ENCODE measurements at places on chromosomes 4 and X. TPM values are rescaled to one million over a fixed set of nuclear protein-coding genes. Genes with fewer than 3 reads are reported as not detected.

ABLIM2 gene
- not detected for total RNA-seq

IL1RAPL1 gene
- 6.0 TPM for total RNA-seq

SPANXD gene
- total RNA-seq = not detected

PAGE1 gene
- not detected for total RNA-seq

TEX11 gene
- total RNA-seq = not detected

ZC4H2 gene
- 7.5 TPM for total RNA-seq

FAM47A gene
- not detected for total RNA-seq

DNA sequence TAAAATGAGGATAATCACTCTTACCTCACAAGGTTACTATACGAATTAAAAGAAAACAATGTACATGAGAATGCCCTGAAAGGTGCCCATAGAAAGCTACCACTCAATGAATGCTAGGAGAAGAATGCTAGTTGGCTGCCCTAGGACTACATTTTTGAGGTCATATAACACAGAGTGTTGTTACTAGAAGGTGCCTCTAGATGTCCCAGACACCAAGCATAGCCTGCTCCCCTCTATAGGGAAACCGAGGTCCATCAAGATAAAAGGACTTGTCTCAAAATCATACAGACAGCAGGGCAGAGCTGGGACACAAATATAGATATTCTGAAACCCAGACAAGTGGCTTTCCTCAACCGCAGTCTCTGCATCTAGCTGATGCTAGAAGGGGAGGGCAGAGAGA lies 147.0 kb upstream of the ARHGEF9 start:
- DNase-seq = no peak

DNA sequence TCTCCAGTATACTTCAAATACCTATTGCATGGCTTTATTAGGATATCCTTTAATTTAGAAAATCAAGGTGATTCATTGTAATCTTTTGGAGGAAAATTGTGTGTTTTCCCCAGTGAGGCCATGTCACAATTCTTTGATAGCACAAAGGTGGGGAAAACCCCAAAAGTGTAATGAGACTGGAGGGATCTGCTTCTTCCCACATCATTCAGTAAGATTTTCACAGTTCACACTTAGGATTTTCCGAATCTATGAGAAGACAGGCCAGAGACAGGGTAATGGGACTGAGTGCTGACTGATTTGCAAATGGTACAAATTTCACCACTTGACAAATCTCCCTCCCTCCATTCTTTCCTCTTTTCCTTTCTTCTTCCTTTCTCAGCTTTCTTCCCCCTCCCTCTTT lies 181.1 kb downstream of the MGST2 start:
- DNase-seq = no peak

- no peak for DNase-seq
Observed at GRCh38 chr4:163269869-163270268, 62.5 kb downstream of the NPY1R start.

DNA sequence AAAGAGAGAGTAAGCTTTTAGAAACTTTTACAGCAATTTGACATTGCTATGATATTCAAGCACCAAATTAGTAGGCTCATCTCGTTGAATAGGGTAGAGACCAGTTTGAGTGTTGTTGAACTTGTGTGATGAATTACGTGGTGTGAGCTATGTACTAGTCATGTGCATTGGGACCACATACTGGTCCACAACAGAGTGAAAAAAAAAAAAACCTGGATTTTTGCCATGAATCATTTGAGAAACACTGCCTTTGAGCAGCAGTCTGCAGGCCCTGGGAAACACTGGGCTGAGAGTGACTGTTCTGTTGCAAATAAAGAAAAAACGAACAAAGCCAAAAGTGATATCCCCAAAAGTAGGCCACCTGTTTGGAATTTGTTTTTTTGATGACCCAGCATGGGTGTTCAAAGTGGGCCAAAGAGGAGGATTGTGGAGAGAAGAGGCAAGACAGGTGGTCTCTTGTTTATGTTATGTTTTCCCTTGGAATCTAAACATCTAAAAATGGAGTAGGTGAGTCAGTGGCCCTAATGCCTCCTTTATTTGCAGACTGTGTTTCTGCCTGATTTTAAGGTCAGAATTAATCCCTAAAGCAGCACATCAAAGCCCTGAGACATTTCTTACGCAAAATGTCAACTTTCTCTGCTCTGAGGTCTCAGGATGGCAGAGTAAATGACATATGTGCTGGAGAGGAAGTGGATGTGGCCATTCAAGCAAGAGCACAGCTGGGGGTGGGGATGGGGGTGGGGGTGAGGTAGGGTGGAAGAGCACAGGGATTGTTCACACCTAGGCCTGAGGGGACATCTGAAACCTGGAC lies 33.5 kb downstream of the TAF7L start:
- DNase-seq = peak; percentile 30

- no peak for DNase-seq
Observed at GRCh38 chr4:656436-657337, 17.4 kb downstream of the ATP5ME start.

DNA sequence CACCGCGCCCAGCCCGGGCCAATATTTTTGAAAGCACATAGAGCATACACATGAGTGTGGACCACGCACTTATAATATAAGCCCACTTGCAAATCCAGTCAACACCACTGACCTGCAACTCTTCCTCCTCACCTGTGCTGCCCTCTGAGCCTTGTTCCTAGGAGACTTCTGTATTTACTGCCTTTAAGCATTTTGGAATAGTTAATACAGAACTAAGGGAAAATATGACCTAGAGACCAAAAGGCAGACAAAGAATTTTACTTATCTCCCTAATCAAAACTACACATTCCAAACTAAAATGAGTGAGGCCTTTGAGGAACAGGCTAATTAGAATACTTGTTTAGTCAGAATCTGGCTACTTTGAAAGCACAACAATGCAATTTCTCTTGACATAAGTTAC lies 89.1 kb downstream of the RELL1 start:
- DNase-seq = no peak

GRCh38 chrX:72238721-72239475 lies at the start of gene ERCC6L:
ERCC6L (minus strand) TSS chrX:72239027; CDS start chrX:72238911, 116 bp downstream.
- peak; percentile 80 for DNase-seq

GRCh38 chr4:140617499-140618248 lies 48.9 kb upstream of the UCP1 start:
- DNase-seq = peak; percentile 8

DNA sequence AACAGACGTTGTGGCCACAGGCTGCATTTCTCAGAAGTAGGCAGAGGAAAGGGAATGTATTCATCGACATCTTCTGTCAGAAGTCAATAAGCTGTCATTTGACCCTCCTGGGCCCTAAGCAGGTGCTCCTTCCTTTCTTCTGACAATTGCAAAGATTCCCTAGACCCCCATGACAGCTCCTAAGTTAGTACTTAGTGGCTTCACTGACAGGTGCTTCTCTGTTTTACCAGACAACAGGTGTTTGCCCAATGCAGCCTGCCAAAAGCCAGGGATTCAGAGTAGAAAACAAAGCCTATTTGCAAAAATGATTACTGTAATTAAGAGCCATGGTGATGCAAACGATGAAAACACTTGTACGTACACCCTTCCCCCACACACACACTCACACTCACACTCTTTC lies 7.5 kb upstream of the FGF5 start:
- DNase-seq = no peak

DNA sequence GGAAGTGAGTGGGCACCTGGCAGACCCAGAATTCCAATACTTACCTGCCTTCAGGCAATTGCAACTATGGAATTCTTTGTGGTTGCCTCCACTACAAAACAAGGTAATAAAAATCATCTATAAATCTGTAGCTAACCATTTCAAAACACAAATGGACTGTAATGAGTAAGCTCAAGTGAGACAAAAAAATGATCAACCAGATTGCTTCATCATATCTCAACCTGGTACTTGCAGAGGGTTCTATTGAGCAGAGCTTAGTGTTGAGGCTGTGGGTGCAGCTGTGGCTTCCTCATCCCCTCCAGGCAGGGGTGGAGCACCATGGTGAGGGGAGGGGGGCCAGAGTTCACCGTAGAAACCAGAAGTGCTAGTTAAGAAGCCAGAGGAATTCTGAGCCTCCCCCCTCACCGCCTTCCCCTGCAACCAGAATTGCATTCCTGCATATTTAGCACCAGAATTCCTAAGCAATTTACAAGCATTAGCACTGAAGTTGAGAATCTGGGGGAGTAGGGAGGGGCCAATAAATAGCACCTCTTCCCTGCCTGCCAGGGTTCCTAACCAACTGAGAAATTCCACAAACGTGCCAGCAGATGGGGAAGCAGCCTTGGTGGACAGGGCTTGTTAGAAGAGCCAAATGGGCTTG lies 11.5 kb downstream of the CTAG1A start:
- DNase-seq = peak; percentile 47

- DNase-seq = peak; percentile 81
Observed at GRCh38 chr4:14196131-14196530, 568.6 kb upstream of the BOD1L1 start.

DNA sequence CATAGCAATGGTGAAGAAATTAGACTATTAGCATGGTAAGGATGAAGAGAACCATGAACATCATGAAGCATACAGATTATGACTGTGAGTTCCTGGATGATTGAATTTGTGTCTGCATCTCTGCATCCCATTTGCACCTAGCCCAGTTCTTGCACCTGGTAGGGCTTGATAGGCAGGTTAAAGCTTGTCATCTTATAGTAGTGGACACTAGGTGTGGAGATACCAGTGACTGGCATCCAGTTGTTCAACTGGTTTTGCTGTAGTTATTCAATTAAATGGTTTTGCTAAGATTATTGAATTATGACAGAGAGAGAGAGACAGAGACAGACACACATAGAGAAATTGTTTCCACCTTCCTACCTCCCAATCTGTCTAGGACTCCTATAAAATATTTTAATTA lies 5.0 kb downstream of the ADH7 start:
- DNase-seq = no peak

GRCh38 chr4:100356172-100356571 lies 161.7 kb downstream of the EMCN start:
- DNase-seq = no peak

DNA sequence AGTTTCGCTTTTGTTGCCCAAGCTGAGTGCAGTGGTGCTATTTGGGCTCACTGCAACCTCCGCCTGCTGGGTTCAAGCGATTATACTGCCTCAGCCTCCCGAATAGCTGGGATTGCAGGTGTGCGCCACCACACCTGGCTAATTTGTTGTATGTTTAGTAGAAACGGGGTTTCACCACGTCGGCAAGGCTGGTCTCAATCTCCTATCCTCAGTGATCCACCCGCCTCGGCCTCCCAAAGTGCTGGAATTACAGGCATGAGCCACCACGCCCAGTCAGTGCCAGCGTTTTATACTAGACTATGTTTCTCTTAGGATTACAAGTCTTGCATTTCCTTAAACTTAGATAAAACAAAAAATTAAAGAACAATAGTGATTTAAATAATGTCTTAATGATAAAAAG lies 13.0 kb downstream of the KLF3 start:
- no peak for DNase-seq

DNA sequence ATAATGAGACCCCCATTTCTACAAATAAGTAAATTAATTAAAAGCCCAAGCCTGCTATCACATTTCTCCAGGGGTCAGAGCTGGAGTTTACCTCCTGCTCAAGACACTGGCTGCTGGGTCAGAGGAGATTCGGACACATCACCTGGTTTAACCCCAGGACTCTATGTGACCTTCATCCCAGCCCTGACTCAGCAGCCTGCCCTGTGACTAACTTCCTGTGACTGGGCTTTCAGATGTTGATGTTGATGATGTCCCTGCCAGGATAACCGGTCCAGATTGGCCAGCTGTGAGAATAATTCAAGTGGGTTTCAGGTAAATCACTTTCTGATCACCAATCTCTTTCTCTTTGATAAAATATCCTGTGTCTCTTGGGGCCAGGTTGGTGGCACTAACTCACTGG lies 102.4 kb upstream of the MAML3 start:
- peak; percentile 31 for DNase-seq

DNA sequence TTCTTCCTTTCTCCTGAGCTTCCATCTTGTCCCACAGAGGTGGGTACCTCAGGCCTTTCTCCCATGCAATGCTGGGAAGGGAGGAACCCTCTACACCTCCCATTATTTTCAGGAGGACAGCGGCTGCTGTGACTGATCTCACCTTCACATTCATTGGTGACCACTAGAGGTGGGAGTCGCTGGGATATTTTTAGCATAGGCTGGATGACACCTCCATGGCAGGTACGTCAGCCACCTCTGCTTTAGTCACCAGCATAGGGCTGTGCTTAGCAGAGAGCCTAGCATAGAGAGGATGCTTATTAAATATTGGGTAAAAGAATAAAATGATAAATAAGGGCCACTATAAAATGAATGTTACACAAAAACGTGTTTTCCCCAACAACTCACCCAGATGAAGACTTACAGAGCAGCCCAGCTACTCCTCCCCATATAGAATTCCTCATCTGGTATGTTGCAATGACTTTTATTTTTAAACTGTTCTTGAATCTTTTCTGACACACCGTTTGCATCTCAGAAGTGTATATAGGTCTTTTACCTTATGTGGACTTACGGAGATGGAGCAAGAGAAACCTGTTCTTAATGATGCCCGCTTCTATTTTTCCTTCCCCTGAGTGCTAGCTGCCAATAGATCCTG lies 60.9 kb upstream of the SORBS2 start:
- no peak for DNase-seq

DNA sequence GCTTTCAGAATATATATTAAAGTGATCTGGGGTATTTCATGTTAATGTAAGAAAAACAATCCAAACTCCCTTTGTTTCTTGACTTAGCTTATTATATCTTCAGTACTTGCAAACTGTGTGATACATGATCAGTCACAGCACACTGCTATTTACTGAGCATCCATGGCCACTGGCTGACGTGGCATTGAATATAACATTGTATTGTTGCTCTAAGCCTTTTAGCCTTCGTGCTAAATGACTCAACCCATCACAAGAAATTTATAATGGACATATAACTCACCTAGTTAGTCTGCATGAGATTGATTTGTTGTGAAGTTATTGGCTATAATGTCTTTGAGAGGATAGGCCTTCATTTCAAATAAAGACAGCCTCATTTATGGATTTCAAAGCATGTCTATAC lies 642.6 kb downstream of the IL1RAPL1 start:
- peak; percentile 33 for DNase-seq

GRCh38 chr4:88675543-88675942 lies 22.1 kb downstream of the NAP1L5 start:
- DNase-seq = peak; percentile 68

DNA sequence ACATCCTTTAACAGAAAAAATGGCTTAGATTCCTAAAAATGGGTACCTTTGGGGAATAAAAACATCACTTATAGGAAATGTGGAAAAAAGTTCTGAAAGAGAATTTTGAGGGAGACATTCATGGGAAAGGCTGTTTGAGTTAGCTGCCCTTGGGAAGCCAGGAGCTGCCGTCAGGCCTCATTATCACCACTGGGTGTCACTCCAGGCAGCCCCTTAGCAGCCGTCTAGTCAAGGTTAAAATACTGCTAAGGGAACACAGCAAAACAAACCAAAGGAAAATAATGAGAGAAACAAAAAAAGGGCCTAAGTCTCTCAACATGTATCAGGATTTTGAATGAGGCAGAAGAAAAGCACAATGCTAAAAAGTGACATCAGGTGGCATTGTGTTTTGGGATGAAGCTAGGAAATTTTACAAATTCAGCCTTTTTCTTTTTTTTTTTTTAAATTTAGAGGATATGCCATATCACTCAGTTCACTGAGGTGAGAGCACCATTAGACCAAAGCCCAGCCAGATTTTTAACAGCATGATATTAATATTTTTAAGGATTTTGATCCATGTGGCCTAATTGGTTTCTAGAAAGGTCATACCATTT lies 235.3 kb downstream of the GPAT3 start:
- DNase-seq = peak; percentile 74

All from fibroblast of the aortic adventitia (primary cell).